ENCODE measurements at places on chromosomes 7 and 10. TPM values are rescaled to one million over a fixed set of nuclear protein-coding genes. Genes with fewer than 3 reads are reported as not detected.

DNA sequence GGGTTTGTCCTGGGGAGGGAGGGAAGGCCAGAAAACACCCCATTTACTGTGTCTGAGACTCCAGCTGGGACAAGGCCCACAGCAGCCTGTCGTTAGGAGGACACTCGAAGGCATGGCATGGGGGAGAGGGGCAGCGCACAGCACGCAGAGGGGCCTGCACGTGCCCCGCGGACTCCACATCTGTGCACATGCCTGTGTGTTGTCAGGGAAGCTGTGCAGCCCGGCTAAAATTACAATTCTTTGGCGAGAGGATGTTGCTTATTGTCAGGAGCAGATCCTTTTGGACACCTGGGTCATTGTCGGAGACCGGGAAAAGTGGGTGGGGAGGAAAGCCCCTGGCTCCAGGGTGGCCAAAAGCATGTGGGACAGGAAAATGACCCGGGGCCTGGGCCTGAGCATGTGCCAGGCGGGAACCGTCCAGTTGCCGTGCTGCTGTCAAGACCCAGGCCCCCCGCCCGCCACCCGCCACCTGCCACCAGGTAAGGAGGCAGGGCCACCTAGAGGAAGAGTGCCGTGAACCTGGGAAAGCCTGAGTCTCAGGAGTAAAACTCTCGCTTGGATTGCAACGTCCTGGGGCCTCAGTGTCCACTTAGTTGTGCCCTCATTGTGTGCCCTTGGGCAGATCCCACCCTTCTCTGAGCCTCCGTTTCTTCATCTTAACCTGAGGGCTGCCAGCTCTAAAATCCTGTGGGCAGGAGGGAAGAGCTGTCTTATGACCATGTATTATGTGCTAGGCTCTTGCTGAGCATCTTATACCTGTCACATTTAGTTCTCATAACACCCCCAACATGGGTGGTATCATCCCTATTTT is 7.2 kb downstream of the VSIR start:
- no peak for DNase-seq

DNA sequence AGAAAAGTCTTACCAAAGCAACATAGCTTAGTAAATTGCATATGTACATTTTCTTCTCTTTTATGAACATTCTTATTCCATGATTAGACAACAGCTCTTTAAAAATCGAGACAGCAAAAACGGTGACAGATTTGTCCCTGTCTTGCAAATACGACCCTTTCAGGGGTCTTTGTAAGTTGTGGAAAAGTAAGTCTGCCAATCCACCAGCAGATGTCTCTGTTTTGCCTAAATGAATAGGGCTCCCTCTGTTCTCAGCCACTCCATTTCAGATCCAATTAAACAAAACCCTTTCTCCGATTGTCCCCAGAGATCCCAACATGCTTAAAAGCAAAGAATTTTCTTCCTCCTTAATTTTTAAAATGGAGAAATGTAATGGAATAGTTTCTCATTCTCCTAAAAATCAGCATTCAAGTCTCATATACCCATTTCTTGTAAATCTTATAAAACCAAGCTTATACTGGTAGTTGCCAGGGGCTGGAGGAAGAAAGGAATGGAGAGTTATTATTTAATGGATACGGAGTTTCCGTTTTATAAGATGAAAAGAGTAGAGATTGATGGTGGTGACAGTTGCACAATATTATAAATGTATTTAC is 61.0 kb upstream of the NFE2L3 start:
- peak; percentile 67 for DNase-seq

- DNase-seq, result no peak
Measured at GRCh38 chr7:81053623-81054022, 134.8 kb upstream of the SEMA3C start.

DNA sequence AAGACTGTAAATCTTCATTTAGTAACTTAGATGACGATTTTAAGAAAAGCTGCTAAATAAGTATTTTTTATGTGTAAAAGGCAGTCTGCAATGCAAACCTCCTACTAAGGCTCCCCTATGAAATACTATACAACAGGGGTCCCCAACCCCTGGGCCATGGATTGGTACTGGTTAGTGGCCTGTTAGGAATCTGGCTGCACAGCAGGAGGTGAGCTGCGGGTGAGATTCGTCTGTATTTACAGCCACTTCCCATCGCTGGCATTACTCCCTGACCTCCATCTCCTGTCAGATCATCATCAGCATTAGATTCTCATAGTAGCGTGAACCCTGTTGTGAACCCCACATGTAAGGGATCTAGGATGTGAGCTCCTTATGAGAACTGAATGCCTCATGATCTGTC is 580.4 kb downstream of the MAGI2 start:
- DNase-seq, result no peak

DNA sequence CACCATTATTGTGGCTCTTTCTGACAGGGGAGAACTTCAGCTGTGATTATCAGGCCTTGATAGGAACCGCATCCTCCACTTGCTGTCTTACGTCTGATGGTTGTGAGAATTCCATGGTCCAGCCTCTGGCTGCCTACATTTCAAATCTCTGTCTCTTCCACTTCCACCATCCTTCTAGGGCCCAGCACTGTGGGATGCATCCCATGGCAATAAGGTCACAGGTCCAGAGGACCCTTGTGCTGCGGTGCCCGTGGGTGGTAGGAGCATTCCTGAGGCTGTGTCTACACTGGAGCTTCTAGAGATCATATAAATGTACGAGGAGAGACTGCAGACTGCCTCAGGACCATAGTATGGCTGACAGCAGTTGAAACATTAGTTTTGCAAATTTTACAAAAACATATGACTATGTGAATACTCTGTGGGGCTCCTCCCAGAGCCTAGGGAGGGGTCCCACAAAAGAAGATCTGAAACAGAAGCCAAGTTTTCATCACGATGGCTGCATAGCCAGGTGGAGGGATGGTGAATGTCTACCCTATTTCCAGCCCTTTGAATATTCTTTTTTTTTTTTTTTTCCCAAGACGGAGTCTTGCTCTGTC is 11.8 kb downstream of the CALML3 start:
- DNase-seq, result no peak

GRCh38 chr7:116588641-116589594 is 64.1 kb downstream of the CAV1 start:
- DNase-seq, result peak; percentile 48

DNA sequence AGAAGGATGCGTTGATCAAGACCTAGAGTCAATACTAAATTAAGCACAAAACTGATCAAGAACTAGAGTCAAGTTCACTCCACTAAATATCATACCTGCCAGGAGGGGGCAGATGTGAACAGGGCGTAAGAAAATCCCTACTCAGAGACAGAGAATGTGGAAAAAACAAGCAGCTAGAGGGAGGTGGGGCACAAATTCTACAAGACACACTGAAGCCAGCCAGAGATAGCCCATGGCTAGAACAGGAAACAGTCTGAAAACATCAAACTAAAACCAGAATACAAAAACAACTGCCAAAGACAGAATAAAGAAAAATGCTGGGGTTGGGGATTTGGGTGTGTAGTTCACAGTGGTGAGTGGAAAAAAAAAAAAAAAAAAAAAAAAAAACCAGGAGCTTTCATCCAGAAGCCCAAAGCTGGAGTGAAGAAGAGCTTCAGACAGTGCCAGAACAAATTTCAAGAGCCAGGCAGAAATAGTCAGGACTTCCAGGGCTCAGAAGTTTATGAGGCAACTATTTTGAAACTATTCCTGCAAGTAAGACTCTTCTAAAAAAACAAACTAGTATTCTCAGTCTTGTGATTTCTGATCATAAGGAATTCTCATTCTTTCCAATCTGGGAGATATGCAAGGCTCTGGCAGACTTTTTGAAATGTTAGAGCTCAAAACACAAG is 118.3 kb downstream of the CCDC71L start:
- DNase-seq, result peak; percentile 42

GRCh38 chr7:105298439-105298894 is 90.3 kb downstream of the SRPK2 start:
- DNase-seq, result no peak

Gene SKIDA1
- 9.3 TPM for total RNA-seq

DNA sequence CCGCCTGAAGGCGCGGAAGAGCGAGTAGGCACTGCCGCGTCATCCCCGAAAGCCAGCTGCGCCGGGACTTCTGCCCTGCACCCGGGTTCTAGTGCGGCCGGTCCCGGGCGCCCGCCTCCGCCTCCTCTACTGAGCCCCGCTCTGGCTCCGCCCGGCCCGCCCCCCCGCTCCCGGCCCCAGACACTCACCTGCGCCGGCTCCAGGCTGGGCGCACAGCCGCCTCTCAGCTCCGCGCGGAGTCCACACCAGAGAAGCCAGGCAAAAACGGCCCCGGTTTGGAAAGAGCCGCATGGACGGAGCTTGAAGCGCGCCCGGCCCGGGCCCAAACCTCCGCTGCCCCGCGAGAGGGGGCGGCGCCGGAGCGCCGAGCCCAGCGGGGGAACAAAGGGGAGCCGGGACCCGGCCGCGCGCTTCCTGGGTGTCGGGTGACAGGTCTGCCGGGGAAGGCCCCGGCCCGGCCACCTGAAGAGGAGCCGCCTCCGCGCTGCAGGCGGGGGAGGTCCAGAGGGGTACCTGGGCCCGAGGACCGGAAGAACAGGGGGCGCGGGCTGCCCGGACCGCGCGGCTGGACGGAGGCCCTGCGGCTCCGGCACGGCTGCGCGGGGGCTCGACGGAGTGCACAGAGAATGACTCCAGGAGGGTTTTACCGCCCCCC is 168.2 kb downstream of the NRF1 start:
- no peak for DNase-seq

Gene CCL24
- not detected for total RNA-seq

Gene ADCK2
- total RNA-seq, result 21.6 TPM

DNA sequence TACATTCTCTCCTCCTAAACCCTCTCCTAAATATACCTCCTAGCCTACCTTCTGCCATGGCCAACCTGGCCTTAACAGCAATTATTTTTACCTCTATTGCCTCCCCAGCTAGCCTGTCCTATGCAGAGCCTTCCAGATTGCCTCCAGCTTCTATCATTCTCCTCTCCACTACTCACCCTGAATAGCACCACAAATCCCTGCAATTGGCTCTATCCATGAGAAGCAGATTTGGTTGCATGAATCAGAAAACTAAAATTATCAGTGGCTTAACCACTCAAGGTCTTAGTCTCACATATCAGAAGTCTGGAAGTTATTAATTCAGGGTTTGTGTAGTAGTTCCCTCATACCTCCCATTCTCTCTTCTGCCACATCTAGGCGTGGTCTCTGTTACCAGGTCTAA is 120.3 kb upstream of the CACUL1 start:
- no peak for DNase-seq

Gene CYP3A7
- total RNA-seq, result not detected

- no peak for DNase-seq
Measured at GRCh38 chr7:88637795-88638194, 121.7 kb upstream of the ZNF804B start.

Gene SSC4D
- 1.6 TPM for total RNA-seq

GRCh38 chr10:95325863-95326262 is 35.1 kb upstream of the PDLIM1 start:
- no peak for DNase-seq

GRCh38 chr10:80498833-80499741 is 38.6 kb upstream of the SH2D4B start:
- DNase-seq, result peak; percentile 46

Gene STEAP1B
- total RNA-seq, result 3.3 TPM

- no peak for DNase-seq
Measured at GRCh38 chr7:128060018-128060417, 28.8 kb upstream of the LRRC4 start.

DNA sequence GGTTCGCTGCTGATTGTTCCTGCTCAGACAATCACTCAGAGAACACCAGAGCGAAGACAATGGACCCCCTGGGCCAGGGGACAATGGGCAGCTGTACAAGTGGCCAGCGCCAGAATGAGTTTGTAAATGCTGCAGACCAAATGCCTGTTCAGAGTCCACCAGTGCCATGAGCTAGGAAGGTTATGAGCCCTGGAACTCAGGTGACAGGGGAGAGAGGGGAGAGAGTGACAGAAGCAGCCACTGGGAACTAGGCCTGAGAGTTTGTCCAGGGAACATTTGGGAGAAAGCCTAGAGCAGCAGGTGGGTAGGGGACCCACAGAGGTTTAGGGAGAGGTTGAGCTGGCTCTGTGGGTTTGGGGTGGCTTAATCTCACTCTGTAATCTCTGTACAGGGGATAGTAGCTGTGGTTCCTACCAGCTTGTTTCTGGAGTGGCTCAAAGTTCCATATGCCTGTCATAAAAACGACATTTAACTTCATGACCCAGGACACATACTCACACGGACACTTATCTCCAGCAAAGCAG is 60.4 kb downstream of the C10orf105 start:
- no peak for DNase-seq

DNA sequence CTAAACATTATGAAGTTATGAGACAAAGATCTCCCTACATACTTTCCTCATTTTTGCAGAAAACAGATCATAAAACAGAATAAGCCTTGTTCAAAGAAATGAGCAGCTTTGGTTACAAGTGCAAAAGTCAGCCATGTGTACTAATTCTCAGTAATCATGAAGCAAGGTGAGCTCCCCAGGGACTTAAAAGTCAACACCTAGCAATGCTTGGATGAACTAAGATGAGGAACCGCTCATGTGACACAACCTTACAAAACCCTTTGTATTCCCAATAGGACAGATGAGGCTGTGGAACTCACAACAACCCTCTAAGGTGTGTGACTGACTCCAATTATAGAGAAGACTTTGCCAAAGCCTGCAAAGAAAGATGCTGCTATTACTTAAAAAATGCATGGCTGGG is 154.5 kb downstream of the SLC25A13 start:
- DNase-seq, result no peak

DNA sequence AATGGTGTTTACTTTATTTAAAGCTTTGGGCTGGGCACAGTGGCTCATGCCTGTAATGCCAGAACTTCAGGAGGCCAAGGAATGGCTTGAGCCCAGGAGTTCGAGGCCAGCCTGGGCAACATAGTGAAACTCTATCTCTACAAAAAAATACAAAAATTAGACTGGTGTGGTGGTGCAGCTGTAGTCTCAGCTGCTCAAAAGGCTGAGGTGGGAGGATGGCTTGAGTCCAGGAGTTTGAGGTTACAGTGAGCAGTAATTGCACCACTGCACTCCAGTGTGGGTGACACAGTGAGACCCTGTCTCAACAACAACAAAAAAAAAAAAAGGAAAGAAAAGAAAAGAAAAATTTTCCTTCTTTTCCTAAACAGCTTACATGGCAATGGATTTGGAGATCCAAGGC is 22.0 kb downstream of the SLC16A9 start:
- DNase-seq, result no peak

Gene RPEL1
- total RNA-seq, result 0.10 TPM

DNA sequence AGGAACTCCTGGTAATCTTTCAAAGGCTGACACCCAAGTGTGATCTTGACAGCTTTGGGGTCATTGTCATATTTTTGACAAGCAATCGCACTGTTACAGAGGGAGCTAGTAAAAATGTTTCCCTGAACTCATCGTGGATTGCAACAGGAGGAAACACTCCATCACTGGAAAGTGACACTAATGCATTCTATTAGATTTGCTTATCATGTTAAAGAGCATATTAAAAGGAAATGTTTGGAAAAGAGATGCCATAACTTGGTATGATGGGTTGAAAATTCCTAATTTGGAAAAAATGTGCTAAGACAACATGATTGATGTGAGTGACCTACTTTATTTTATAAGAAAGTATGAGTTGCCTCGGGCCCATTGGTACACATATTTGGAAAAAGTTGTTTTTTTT is 22.7 kb upstream of the EMX2 start:
- DNase-seq, result no peak

Gene UBN2
- total RNA-seq, result 14.0 TPM

Gene GFRA1
- total RNA-seq, result 0.10 TPM

- DNase-seq, result peak; percentile 13
Measured at GRCh38 chr10:63866747-63867140, 345.5 kb downstream of the REEP3 start.

Gene CDC14C
- not detected for total RNA-seq

All from Panc1 (cell line).